ENCODE measurements at places on chromosomes 16 and 17. TPM values are rescaled to one million over a fixed set of nuclear protein-coding genes. Genes with fewer than 3 reads are reported as not detected.

The TNFRSF17 gene
- 6.9 TPM for total RNA-seq

- no peak for DNase-seq
Observed at GRCh38 chr16:181565-182021, 1.3 kb downstream of the HBQ1 start.

- no peak for DNase-seq
Observed at GRCh38 chr17:37051833-37052232, 103.1 kb downstream of the AATF start.

DNA sequence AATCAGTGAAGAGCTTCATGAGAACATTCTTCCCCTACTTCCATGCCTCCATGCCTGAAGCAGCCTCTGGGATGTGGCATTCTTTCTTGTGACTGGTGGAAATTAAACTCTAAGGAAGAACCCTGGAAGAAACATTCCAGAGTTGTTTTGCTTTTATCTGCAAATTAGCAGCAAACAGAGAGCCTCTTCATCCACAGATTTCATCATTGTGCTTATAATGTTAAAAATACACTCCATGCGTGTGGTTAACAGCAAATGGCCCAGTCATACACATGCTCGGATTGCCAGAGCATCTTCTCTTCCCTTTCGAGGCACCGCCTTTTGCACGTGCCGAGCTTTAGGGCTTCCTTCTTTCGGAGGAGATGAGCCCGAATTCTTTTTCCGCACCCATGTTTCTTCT is 411.3 kb downstream of the SNX29 start:
- DNase-seq: no peak

GRCh38 chr17:35778641-35779196 is 16.7 kb downstream of the MMP28 start:
- DNase-seq: no peak

DNA sequence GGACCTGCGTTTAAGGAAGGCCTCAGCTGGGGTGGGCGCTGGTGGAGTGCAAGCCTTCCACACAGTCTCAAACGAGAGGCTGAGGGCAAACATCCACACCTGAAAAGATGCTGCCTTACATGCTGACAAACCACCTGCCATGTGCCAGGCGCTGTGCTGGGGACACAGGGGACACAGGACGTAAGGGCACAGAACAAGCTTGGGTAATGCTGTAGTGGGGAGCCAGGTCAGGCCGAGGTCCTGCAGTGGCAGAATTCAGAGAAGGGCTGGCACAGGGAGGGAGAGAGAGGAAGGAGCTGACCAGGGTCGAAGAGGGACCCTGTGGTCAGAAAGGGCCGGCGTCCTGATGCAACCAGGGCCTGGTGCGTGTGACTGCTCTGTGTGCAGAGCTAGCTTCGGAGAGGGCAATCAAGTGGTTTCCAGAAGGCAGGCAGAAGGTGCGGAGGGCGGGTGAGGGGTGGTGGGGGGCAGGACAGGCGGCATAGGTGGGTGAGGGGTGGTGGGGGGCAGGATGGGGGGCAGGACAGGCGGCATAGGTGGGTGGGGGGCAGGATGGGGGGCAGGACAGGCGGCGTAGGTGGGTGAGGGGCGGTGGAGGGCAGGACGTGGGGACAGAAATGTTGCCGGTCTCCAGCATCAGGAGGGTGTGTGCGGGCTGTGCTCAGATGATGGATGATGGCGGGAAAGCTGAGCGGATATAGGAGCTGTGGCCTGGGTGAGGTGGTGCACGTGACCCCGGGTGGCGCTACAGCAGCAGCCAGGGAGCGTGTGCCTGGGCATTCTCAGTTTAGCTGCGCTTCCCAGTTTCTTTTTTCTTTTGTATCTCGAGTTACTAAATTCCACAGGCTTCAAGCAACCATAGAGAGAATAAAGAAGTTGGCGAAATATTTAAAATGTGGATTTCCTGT is 18.8 kb downstream of the TELO2 start:
- DNase-seq: no peak

DNA sequence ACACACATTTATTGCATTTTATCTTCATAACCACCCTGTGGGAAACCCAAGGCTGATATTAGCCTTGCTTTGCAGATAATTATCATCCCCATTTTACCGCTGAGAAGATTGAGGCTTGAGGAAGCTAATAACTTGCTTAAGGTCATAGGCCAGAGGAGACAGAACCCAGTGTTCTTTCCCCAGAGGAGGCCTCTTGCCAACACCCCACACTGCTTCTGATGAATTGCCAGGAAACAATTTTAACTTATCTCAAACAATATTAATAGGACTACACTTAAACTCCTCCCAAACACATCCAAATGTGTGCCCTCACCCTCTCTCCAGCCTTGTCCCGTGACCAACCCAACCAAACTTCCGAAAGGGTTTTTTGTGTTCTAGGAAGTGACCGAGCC is 2.1 kb upstream of the SPG7 start:
- DNase-seq: no peak

DNA sequence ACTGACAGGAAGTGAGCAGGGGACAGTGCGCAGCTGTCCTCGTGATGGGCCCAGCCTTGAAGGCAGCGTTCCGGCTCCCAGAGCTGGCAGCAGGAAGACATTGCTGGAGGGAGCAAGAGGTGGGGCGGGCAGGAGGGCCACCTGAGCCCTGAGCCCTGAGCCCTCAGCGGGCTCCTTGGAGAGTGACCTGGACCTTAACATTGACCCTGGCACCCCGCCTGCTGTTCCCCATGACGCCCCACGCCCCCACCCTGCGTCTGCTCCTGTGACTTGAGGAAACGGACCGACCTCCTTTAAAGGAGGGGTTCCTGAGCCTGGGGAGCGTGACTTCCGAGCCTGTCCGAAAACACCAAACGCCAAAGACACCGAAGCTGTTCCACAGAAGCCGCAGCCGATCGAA is 25.1 kb upstream of the ENPP7 start:
- DNase-seq: no peak

GRCh38 chr16:58293449-58293848 is 1.4 kb downstream of the PRSS54 start:
- DNase-seq: no peak

DNA sequence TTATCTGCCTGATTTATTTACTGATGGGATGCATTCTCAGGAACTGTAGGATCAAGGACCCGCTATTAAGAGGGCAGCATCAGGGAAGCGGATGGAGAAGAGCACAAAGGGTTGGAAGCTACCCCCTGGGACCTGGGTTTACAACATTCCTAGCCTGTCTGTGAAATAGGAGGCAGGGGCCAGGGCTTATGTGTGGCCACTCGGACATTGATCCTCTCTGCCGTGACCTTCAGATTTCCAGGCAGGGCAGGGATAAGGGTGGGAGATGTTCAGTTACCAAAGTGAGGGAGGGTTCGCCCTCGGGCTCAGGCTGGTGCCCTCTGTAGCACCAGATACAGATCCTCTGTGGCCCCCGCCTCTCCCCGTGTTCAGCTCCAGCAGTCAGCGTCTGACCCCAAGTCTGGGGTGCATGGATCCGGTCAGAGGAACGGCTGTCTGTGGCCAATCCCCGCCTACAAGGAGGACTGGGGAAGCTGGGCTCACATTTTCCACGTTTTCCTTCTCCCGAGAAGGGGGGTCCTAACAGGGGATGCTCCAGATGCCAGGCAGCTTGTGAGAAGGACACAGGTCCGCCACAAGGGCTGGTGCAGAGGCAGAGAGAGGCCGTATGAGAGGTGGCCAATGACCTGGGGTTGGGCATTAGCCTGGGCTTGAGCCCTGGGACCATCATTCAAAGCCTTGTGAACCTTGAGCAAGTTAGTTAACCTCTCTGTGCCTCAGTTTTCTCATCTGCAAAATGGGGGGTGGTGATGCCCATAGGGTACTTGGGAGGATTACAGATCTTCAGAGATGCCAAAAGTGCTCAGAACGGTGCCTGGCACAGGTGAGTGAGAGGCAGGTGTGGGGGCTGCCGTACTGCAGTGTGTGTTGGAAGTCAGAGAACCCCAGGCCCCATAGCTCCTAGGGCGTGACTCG is 48.3 kb downstream of the ATP2C2 start:
- DNase-seq: no peak

- no peak for DNase-seq
Observed at GRCh38 chr17:75105126-75106080, 4.4 kb upstream of the ARMC7 start.

The CHST4 gene
- not detected for total RNA-seq

DNA sequence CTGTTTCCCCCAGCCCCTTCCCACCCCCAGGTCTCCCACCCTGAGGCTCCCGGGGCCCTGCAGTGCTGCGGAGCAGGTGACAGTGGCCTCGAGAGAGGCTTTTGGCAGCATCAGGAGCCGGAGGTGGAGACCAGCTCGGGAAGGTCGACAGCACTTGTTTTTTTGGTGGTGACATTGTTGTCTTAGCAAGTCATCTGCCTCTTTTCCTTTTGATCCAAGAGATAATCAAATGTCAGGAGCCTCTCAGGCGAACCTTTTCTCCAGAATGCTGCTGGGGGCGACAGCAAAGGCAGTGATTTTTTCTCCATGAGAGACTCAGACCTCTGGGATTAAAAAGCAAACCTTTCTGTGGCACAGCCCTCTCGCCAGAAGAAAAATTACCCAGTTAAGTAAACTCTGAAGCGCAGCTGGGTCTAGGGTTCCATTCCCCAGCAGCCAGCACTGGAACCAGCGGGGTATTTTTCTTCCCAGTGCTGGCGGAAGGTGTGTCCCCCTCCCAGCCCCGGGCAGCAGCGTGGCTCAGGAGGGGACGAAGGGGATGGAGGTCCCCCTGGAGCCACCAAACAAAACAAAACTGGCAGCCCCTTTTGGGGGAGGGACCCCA is 37.2 kb downstream of the GRIN2C start:
- no peak for DNase-seq
